ENCODE measurements at places on chromosomes 1 and 21. TPM values are rescaled to one million over a fixed set of nuclear protein-coding genes. Genes with fewer than 3 reads are reported as not detected.

Gene VWA5B1
- not detected for total RNA-seq

Gene OR2W3
- not detected for total RNA-seq

Gene KCNN3
- 0.06 TPM for total RNA-seq

Gene OVAAL
- not detected for total RNA-seq

Gene MYOCOS
- total RNA-seq, result 0.20 TPM

Gene ITLN2
- total RNA-seq, result not detected

Gene SFN
- 0.76 TPM for total RNA-seq

Gene PTPRU
- total RNA-seq, result 0.38 TPM

Gene OR2T2
- not detected for total RNA-seq

DNA sequence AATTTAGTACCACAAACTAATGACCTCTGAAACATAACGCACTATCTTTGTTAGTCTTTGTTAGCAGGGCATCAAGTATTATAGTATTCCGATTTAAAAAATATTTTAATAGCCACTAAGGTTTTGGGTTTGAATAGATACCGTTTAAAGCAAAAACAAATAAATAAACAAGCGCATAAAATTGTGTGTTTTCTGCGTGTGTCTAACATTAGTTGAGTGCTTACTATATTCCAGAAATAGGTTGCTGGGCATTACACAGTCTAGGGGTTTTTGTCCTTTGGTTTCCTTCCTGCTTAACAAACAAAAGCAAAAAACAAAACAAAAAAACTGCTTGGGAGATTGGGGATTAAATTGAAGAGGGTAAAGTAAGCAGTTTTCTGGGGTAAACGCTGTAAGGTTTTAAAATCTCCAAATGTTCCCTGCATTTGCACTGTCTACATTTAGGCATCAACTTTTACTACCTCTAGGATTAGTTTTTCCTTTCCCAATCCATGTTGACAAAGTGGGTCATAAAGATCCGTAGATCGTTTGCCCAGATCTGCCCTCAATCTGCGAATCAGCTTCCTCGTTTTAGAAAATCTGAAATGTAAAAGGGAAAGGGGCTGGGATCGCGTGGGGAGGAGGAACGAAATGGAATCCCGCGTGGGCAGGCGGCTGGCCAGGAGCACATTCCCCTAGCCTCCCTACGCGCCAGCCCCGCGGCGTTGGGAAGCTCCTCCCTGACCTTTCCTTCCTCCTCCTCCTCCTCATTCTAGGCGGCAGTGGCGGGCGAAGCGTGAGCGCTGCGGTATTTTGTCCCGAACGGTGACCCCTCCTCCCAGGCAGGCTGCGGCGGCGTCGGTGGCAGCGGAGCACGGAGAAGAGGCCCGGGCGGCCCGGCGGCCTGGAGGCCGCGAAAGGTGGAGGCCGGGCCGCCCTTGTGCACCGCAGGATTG lies at the start of gene KCTD3:
TSS of gene KCTD3 (plus strand) at position 749 of the 935 bp plus-strand sequence. CDS start 382 bp downstream, outside the sequence.
- no peaks in the 10 kb centered on the region for H3K36me3 ChIP-seq
- no peak for DNase-seq
- no peak within 1 kb of the TSS for H3K27ac ChIP-seq
- H3K4me3 ChIP-seq, result peak within 1 kb of the TSS; percentile 24
- no peaks in the 10 kb centered on the region for H3K27me3 ChIP-seq

- no peaks in the 10 kb centered on the region for H3K4me1 ChIP-seq
- peaks cover 22% of the 10 kb centered on the region for H3K27me3 ChIP-seq
- DNase-seq, result no peak
- H3K36me3 ChIP-seq, result no peaks in the 10 kb centered on the region
- H3K4me3 ChIP-seq, result no peak overlapping the region
- H3K27ac ChIP-seq, result no peak overlapping the region
Measured at GRCh38 chr1:119631086-119631432, 17.0 kb downstream of the ZNF697 start.

DNA sequence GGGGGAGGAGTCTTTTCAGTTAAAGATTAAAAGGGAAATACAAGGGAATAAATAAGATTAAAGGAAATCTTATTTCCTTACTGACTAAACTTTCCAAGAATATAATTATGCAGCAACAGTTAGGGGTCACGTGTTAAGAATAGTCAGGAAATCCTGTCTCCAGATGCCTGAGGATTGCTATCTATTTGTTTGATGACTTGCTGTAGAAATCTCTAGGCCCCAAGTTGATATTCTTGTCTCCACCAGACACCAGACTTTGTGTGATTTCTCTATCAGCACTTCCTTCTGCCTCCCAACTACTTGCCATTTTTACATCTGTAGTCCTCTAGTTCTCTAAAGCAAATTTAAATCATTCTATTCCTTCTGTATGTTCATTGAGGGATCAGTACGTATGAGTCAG lies 77.5 kb downstream of the RPAP2 start:
- peaks cover 5% of the 10 kb centered on the region for H3K36me3 ChIP-seq
- H3K4me3 ChIP-seq, result no peak overlapping the region
- H3K27ac ChIP-seq, result no peak overlapping the region
- H3K4me1 ChIP-seq, result no peaks in the 10 kb centered on the region
- H3K27me3 ChIP-seq, result no peaks in the 10 kb centered on the region
- DNase-seq, result no peak

GRCh38 chr1:77245830-77246229 lies 26.6 kb upstream of the PIGK start:
- no peaks in the 10 kb centered on the region for H3K27me3 ChIP-seq
- DNase-seq, result no peak
- H3K4me3 ChIP-seq, result no peak overlapping the region
- H3K27ac ChIP-seq, result no peak overlapping the region
- no peaks in the 10 kb centered on the region for H3K4me1 ChIP-seq

DNA sequence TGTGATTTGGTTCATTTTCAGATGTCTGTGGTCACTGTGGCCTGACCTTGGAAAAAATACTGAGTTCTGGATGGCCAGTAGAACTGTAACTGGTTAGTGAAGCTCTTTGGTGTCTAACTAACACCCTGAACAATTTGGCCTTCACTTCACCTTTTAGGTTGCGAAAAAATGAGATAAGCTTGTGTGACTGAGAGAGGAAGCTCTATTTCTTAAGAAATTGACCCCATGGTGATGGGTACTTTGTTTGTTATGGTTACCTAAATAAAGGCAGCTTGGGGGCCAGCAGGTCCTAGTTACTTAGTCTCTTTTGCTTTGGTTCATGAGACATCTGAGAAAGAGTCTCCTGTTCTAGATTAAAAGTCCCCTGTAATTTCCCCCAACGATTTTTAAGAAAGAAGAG lies 181.6 kb downstream of the ZNF326 start:
- H3K27me3 ChIP-seq, result no peaks in the 10 kb centered on the region
- H3K36me3 ChIP-seq, result no peaks in the 10 kb centered on the region
- H3K27ac ChIP-seq, result no peak overlapping the region
- H3K4me1 ChIP-seq, result no peaks in the 10 kb centered on the region
- no peak for DNase-seq

DNA sequence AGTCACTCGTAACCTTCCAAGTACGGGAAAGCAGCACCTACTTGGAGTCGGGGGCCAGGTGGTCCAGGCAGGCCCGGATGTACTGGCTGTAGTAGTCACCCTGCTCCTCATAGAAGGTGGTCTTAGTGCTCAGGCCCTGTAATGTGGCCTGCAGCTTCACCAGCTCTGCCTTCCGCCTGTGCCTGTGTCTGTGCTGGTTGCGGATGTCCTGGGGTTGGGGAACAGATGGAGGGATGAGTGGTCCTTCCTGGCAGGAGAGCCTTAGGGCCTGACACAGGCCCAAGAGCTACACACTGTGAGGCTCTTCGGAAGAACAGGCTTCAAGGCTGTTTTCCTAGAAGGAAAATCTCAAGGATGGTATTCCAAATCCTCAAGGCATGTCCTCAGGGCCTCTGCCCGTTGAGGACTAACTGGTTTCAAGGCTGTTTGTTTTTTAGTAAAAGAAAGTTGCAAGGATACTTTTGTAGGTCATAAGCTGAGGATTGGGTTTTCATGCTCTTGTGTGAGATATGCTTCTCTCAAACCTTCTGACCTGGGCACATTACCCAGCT lies 28.4 kb upstream of the MEF2D start:
- H3K27ac ChIP-seq, result no peak overlapping the region
- H3K27me3 ChIP-seq, result no peaks in the 10 kb centered on the region
- no peak for DNase-seq

DNA sequence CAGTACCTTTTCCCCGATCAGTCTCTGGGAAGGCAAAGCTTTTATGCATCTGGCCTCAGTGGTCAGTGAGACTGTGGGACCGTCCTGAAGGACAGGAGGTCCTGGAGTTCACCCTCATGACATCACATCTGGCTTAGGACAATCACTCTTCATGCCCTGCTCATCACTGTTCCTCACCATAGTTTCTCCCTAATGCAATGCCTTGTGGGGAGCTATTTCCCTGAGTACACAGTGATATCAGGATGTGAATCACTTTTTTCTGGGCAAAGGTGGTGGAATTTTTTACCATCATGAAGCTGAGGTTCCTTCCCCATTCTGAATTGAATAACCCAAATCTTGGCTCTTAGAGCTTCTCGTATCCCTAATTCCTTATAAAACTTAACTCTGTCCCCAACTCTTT lies 34.8 kb upstream of the CFAP126 start:
- H3K36me3 ChIP-seq, result no peaks in the 10 kb centered on the region
- H3K4me1 ChIP-seq, result peaks cover 23% of the 10 kb centered on the region
- no peak for DNase-seq
- no peak overlapping the region for H3K27ac ChIP-seq
- H3K27me3 ChIP-seq, result no peaks in the 10 kb centered on the region

GRCh38 chr1:175415129-175415712 lies 222.6 kb upstream of the KIAA0040 start:
- H3K27me3 ChIP-seq, result no peaks in the 10 kb centered on the region
- no peak overlapping the region for H3K27ac ChIP-seq
- no peaks in the 10 kb centered on the region for H3K36me3 ChIP-seq
- H3K4me3 ChIP-seq, result no peak overlapping the region
- no peaks in the 10 kb centered on the region for H3K4me1 ChIP-seq

DNA sequence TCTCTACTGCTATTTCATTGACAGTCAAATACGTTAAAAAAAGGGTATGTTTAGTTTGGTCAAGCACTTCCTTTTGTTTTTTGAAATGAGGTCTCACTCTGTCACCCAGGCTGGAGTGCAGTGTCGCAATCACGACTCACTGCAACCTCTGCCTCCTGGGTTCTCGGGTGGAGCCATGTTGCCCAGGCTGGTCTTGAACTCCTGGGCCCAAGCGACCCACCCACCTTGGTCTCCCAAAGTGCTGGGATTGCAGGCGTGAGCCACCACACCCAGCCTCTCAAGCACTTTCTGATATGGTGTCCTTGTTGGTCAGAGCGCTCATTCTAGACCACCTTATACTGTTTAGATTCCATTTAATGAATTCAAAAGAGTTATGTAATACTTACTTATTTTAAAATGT lies 20.9 kb upstream of the RHBDL2 start:
- H3K4me1 ChIP-seq, result no peaks in the 10 kb centered on the region
- H3K36me3 ChIP-seq, result no peaks in the 10 kb centered on the region
- H3K27ac ChIP-seq, result no peak overlapping the region
- no peak for DNase-seq

DNA sequence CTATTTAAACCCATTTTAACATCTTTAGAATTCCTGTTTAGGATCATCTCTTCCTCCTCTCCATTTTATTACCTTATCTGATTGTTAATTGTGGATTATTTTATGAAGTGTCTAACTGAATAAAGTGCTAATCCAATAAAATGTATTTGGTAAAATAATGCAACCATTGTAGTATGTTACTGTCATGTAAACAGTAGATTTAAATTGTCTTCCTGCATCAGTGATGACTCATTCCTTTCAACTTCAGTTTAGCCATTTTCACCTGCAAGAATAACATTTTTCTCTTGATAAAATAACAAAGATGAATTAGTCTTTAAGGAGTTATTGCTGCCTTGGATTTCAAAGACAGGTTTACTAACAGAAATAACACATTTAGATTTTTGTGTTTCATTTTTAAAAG lies 5.4 kb downstream of the PPP2R5A start:
- no peaks in the 10 kb centered on the region for H3K36me3 ChIP-seq
- peaks cover 78% of the 10 kb centered on the region for H3K4me1 ChIP-seq
- DNase-seq, result no peak
- H3K27ac ChIP-seq, result no peak overlapping the region
- H3K4me3 ChIP-seq, result no peak overlapping the region
- no peaks in the 10 kb centered on the region for H3K27me3 ChIP-seq

- peaks cover 46% of the 10 kb centered on the region for H3K36me3 ChIP-seq
- H3K4me1 ChIP-seq, result peaks cover 35% of the 10 kb centered on the region
- DNase-seq, result no peak
- H3K4me3 ChIP-seq, result no peak overlapping the region
- H3K27me3 ChIP-seq, result no peaks in the 10 kb centered on the region
Measured at GRCh38 chr1:225846331-225847310, 35.6 kb downstream of the TMEM63A start.

DNA sequence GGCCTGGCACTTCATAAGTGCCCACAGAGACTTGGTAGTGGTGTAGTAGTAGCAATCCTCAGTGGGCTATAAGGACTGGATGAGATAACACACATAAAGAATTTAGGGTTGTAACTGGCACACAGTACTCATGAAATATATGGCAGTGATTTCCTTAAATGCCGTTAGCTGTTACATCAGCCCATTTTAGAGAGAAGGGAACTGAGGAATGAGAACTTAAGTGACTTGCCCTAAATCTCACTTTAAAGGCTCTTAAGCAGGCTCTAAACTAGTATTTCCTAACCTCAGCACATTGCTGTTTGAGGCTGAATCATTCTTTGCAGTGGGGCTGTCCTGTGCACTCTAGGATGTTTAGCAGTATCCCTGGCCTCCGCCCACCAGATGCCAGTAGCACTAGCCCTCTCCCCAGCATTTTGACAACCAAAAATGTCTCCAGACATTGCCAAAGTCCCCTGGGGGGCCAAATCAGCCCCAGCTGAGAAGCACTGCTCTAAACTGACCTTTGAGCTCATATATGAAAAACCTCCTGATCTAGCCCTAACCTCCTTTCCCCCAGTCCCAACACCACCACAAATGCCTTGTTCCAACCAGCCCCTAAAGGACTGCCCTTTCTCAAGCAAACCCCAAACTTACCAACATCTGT lies 11.6 kb downstream of the CAMK2N1 start:
- H3K27ac ChIP-seq, result no peak overlapping the region
- H3K4me3 ChIP-seq, result no peak overlapping the region
- no peaks in the 10 kb centered on the region for H3K36me3 ChIP-seq

- no peaks in the 10 kb centered on the region for H3K36me3 ChIP-seq
- no peak overlapping the region for H3K4me3 ChIP-seq
- DNase-seq, result no peak
- H3K4me1 ChIP-seq, result no peaks in the 10 kb centered on the region
- no peak overlapping the region for H3K27ac ChIP-seq
- H3K27me3 ChIP-seq, result no peaks in the 10 kb centered on the region
Measured at GRCh38 chr1:110593902-110594301, 12.3 kb downstream of the KCNA2 start.

DNA sequence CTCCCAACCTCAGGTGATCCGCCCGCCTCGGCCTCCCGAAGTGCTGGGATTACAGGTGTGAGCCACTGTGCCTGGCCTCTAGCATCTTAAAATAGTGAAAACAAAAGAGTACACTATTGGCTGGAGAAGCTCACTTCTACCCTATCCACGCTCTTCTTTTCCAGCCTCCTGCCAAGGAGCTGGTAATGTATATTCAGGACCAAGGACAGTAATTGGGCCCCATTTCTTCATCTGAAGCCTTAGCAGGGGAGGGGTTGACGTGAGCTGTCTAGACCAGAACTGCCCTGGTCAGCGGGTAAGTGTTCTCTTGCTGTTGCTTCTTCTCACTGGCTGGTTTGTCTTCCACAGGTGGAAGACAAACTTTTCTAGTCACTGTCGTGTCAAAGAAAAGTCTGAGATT lies 70.2 kb downstream of the DNM3 start:
- H3K27me3 ChIP-seq, result no peaks in the 10 kb centered on the region
- no peaks in the 10 kb centered on the region for H3K36me3 ChIP-seq
- no peak overlapping the region for H3K4me3 ChIP-seq
- DNase-seq, result no peak
- H3K4me1 ChIP-seq, result no peaks in the 10 kb centered on the region

- no peaks in the 10 kb centered on the region for H3K36me3 ChIP-seq
- no peak overlapping the region for H3K4me3 ChIP-seq
- DNase-seq, result no peak
- H3K27ac ChIP-seq, result no peak overlapping the region
Measured at GRCh38 chr1:221919341-221919740, 177.5 kb upstream of the DUSP10 start.

All from CD4-positive, alpha-beta memory T cell (primary cell).